ENCODE measurements at places on chromosomes 12 and 14. TPM values are rescaled to one million over a fixed set of nuclear protein-coding genes. Genes with fewer than 3 reads are reported as not detected.
A peak's percentile ranks its signal among the peaks of the same experiment; 100 is the strongest.

GRCh38 chr14:89730687-89731086, 223.8 kb downstream of the EFCAB11 start:
- no peak overlapping the region for H3K27ac ChIP-seq
- H3K4me1 ChIP-seq = no peaks in the 10 kb centered on the region
- H3K4me3 ChIP-seq = no peak overlapping the region
- no peak for DNase-seq

GRCh38 chr12:74537126-74537706, 419 bp upstream of the ATXN7L3B start:
- H3K27ac ChIP-seq = peak overlapping the region; percentile 99
- DNase-seq = no peak
- H3K36me3 ChIP-seq = peaks cover 10% of the 10 kb centered on the region

The PPP1R12A gene
- total RNA-seq = 83.8 TPM

The VRTN gene
- 128 TPM for total RNA-seq

The PMCH gene
- total RNA-seq = not detected
